A549 treated with CpdA at 1 μM for 4 hours (cell line): ENCODE measurements at places on chromosomes 7 and 10. TPM values are rescaled to one million over a fixed set of nuclear protein-coding genes. Genes with fewer than 3 reads are reported as not detected.

The SFMBT2 gene
- total RNA-seq, result 10.3 to 14.6 TPM (median 12.2 TPM) in 5 replicates

The ZNF655 gene
- 54.1 to 63.6 TPM (median 57.3 TPM) in 5 replicates for total RNA-seq

The STEAP4 gene
- total RNA-seq, result not detected in 5 replicates

The PAX2 gene
- total RNA-seq, result 0.15 to 0.32 TPM (median 0.23 TPM) in 5 replicates

The LIPF gene
- total RNA-seq, result not detected in 5 replicates

The IGFBP3 gene
- total RNA-seq, result 178 to 294 TPM (median 243 TPM) in 5 replicates

The ABCB1 gene
- total RNA-seq, result 0.08 to 0.18 TPM (median 0.15 TPM) in 3 of 5 replicates, not detected in the others

The NME8 gene
- total RNA-seq, result not detected in 5 replicates

The PTF1A gene
- not detected in 5 replicates for total RNA-seq

The LSM8 gene
- 41.4 to 55.9 TPM (median 42.7 TPM) in 5 replicates for total RNA-seq

The ADAMTS14 gene
- 0.07 to 0.13 TPM (median 0.10 TPM) in 5 replicates for total RNA-seq
